ENCODE measurements at places on chromosomes 6 and 20. TPM values are rescaled to one million over a fixed set of nuclear protein-coding genes. Genes with fewer than 3 reads are reported as not detected.

- no peak for DNase-seq
- peaks cover 2% of the 10 kb centered on the region for H3K27me3 ChIP-seq
- H3K4me1 ChIP-seq, result peaks cover 5% of the 10 kb centered on the region
- no peaks in the 10 kb centered on the region for H3K36me3 ChIP-seq
- H3K27ac ChIP-seq, result no peak overlapping the region
- no peak overlapping the region for H3K4me3 ChIP-seq
Measured at GRCh38 chr6:108798670-108799353, 49.4 kb upstream of the ARMC2 start.

DNA sequence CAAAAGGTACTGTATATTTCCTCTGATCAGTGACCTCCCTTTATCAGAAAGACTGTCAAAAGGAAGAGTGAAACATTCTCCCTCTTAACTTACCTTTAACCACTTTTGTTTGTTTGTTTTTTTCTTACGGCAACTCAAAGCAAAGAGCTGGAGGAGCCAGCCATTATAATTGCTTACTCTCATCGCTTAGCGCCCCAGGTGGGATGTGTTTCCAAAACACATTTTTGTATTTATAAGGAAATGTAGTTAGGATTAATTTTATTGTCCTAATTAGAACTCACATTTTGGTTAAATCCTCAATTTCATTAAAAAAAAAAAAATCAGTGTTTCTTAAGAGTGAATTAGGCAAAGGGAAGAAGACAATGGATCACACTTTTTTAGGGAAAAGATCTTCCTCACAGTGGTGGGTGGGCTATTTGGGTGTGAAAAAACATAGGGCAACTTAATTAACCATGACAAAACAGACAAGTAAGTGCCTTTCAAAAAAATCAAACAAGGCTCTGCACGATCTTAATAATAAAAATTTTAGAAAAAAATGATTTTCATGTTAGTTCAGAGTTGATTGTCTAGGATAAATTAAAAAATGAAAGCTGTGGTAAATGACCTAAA is 1.2 kb upstream of the PHACTR2 start:
- H3K36me3 ChIP-seq, result no peaks in the 10 kb centered on the region
- no peak for DNase-seq
- peak overlapping the region; percentile 27 for H3K27ac ChIP-seq
- no peaks in the 10 kb centered on the region for H3K27me3 ChIP-seq

- no peaks in the 10 kb centered on the region for H3K36me3 ChIP-seq
- no peak overlapping the region for H3K27ac ChIP-seq
- no peaks in the 10 kb centered on the region for H3K4me1 ChIP-seq
Measured at GRCh38 chr20:5267092-5267491, 49.7 kb downstream of the PROKR2 start.

Gene EPB41L1
- 13.9 TPM for total RNA-seq

DNA sequence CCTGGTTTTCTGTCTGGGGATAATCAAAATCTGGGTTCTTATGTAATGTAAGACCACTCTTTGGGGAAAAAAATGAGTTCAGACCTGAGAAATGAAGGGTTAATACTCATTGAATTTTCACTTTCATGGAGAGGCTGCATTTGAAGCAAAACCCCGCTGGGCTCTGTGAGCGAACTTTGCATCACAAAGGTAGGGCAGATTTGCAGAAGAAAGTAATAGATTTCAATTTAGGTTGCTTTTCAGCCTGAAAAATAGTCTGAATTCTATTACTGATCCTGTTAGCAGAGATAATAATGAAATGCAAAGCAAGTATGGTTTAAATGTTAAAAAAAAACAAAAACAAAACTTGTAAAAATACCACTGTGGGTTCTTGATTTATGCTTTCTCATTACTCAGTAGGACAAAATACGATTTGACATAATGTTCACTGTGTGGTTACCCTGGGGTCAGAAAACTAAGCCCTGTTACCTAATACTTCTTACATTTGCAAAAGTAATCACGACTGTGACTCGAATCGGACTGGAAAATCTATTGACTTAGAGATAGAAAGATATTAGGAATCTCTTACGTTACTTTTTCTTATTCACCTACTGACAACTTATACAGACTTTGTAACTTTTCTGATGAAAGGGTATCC is 72.2 kb downstream of the UST start:
- no peak overlapping the region for H3K27ac ChIP-seq
- H3K36me3 ChIP-seq, result no peaks in the 10 kb centered on the region
- H3K4me3 ChIP-seq, result no peak overlapping the region
- DNase-seq, result no peak
- H3K27me3 ChIP-seq, result no peaks in the 10 kb centered on the region

Gene VIP
- total RNA-seq, result not detected

Gene ANGPT4
- total RNA-seq, result not detected

Gene NFATC2
- 0.28 TPM for total RNA-seq

Gene ADGRG6
- 22.5 TPM for total RNA-seq

DNA sequence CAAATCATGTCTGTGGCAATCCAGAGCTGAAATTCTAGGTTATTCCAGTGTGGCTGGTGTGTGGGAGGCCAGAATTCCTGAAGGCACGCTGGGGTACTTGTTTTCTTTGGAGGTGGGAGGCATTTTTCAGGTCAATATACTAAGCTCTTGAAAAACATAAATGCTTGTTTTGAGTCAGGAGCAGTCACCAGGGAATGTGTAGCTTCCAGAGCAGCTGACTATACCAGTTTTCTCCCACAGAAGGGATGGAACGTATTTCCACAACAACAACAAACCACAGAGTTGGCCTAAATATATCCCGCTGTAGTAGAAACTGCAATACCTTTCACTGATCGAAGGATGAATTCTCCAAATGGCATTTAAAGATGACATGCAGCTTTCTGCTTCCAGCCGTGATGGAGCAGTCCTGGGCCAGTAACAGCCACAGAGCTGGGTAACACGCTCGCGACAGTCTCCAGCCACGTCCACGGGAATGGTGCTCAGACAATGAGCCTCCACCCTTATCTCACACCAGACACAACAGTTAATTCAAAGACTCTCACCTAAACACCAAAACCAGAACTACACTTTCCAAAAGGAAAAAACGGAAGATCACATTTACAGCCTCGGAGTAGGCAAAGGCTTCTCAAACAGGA is 23.2 kb downstream of the CHRNA4 start:
- H3K27ac ChIP-seq, result no peak overlapping the region
- no peak for DNase-seq
- no peak overlapping the region for H3K4me3 ChIP-seq
- no peaks in the 10 kb centered on the region for H3K4me1 ChIP-seq

Gene HS3ST5
- not detected for total RNA-seq

GRCh38 chr20:19073584-19074218 is 138.7 kb upstream of the SLC24A3 start:
- DNase-seq, result no peak
- no peak overlapping the region for H3K4me3 ChIP-seq
- no peaks in the 10 kb centered on the region for H3K27me3 ChIP-seq
- no peak overlapping the region for H3K27ac ChIP-seq

- DNase-seq, result no peak
- no peaks in the 10 kb centered on the region for H3K36me3 ChIP-seq
- no peak overlapping the region for H3K27ac ChIP-seq
- no peak overlapping the region for H3K4me3 ChIP-seq
- peaks cover 28% of the 10 kb centered on the region for H3K4me1 ChIP-seq
Measured at GRCh38 chr6:15301179-15302006, 55.5 kb downstream of the JARID2 start.

DNA sequence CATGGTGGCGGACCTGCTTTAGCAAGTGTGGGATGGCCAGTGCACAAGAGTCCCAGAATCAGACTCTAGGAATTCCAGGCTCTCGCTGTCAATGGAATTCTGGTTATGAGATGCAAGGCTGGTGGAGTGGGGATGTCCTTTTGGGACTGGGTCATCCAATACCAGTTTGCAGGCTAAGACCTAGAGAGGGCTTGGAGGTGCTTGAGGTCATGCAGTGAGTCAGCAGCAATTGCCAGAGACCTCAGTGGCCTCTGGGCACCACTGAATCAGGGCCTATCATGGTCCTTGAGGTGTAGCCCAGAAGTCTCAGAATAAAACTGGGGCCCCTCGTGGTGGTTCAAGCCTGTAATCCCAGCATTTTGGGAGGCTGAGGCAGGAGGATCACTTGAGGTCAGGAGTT is 1.4 kb upstream of the SCRT2 start:
- H3K27ac ChIP-seq, result no peak overlapping the region
- peaks cover 54% of the 10 kb centered on the region for H3K27me3 ChIP-seq
- no peak overlapping the region for H3K4me3 ChIP-seq
- no peak for DNase-seq

- no peak overlapping the region for H3K27ac ChIP-seq
- no peaks in the 10 kb centered on the region for H3K27me3 ChIP-seq
- H3K4me1 ChIP-seq, result no peaks in the 10 kb centered on the region
- DNase-seq, result no peak
- no peak overlapping the region for H3K4me3 ChIP-seq
- no peaks in the 10 kb centered on the region for H3K36me3 ChIP-seq
Measured at GRCh38 chr6:167512696-167513375, 187.9 kb downstream of the TTLL2 start.

GRCh38 chr20:36850759-36851158 is 25.2 kb upstream of the TLDC2 start:
- H3K27ac ChIP-seq, result no peak overlapping the region
- peaks cover 32% of the 10 kb centered on the region for H3K4me1 ChIP-seq
- peaks cover 10% of the 10 kb centered on the region for H3K36me3 ChIP-seq
- H3K27me3 ChIP-seq, result no peaks in the 10 kb centered on the region

GRCh38 chr20:57316795-57317201 is 12.8 kb upstream of the SPO11 start:
- no peaks in the 10 kb centered on the region for H3K27me3 ChIP-seq
- DNase-seq, result no peak
- no peaks in the 10 kb centered on the region for H3K4me1 ChIP-seq
- H3K27ac ChIP-seq, result no peak overlapping the region

GRCh38 chr20:44941120-44941691 is 19.0 kb downstream of the TOMM34 start:
- H3K4me1 ChIP-seq, result no peaks in the 10 kb centered on the region
- peaks cover 48% of the 10 kb centered on the region for H3K36me3 ChIP-seq
- H3K27me3 ChIP-seq, result no peaks in the 10 kb centered on the region
- H3K27ac ChIP-seq, result no peak overlapping the region

GRCh38 chr6:83096791-83097190 is 29.3 kb downstream of the DOP1A start:
- no peaks in the 10 kb centered on the region for H3K27me3 ChIP-seq
- peak; percentile 32 for DNase-seq
- no peaks in the 10 kb centered on the region for H3K4me1 ChIP-seq
- no peak overlapping the region for H3K27ac ChIP-seq
- no peaks in the 10 kb centered on the region for H3K36me3 ChIP-seq

GRCh38 chr20:4366076-4366475 is 350.7 kb upstream of the RNF24 start:
- H3K36me3 ChIP-seq, result no peaks in the 10 kb centered on the region
- H3K27me3 ChIP-seq, result peaks cover 2% of the 10 kb centered on the region
- H3K4me1 ChIP-seq, result no peaks in the 10 kb centered on the region
- no peak overlapping the region for H3K27ac ChIP-seq
- DNase-seq, result no peak
- no peak overlapping the region for H3K4me3 ChIP-seq

Gene CDK5RAP1
- 28.1 TPM for total RNA-seq

- no peaks in the 10 kb centered on the region for H3K27me3 ChIP-seq
- H3K27ac ChIP-seq, result no peak overlapping the region
- H3K4me3 ChIP-seq, result no peak overlapping the region
- DNase-seq, result peak; percentile 63
Measured at GRCh38 chr20:22339091-22339881, 245.1 kb downstream of the FOXA2 start.

DNA sequence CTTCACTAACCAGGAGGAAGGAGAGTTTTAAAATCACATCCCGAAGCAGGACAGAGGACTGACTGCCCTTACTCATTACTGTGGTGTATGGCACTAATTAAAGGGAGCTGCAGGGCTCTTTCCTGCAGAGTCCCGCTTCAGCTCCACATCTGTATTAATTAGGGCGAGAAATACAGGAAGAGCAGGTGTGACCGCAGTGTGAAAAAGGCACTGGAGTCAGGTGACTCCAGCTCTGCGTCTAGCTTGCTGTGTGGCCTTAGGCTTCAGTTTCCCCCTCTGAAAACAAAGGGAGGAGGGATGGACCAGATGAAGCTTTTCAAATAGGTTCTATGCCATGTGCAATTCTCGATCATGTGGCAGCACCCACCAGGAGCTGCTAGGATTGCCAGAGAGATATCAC is 34.0 kb downstream of the KIAA1755 start:
- no peaks in the 10 kb centered on the region for H3K27me3 ChIP-seq
- no peak overlapping the region for H3K27ac ChIP-seq
- DNase-seq, result no peak
- H3K4me1 ChIP-seq, result peaks cover 4% of the 10 kb centered on the region
- H3K36me3 ChIP-seq, result no peaks in the 10 kb centered on the region

- H3K4me1 ChIP-seq, result peaks cover 35% of the 10 kb centered on the region
- H3K27ac ChIP-seq, result no peak overlapping the region
- H3K4me3 ChIP-seq, result no peak overlapping the region
- no peaks in the 10 kb centered on the region for H3K27me3 ChIP-seq
- peak; percentile 75 for DNase-seq
Measured at GRCh38 chr6:85417336-85417735, 32.5 kb upstream of the NT5E start.

Gene SUMO4
- 2.2 TPM for total RNA-seq

- no peaks in the 10 kb centered on the region for H3K36me3 ChIP-seq
- H3K4me1 ChIP-seq, result no peaks in the 10 kb centered on the region
- DNase-seq, result no peak
- H3K4me3 ChIP-seq, result no peak overlapping the region
- no peaks in the 10 kb centered on the region for H3K27me3 ChIP-seq
Measured at GRCh38 chr6:107333491-107333890, 125.9 kb downstream of the PDSS2 start.

Gene TNF
- total RNA-seq, result not detected

DNA sequence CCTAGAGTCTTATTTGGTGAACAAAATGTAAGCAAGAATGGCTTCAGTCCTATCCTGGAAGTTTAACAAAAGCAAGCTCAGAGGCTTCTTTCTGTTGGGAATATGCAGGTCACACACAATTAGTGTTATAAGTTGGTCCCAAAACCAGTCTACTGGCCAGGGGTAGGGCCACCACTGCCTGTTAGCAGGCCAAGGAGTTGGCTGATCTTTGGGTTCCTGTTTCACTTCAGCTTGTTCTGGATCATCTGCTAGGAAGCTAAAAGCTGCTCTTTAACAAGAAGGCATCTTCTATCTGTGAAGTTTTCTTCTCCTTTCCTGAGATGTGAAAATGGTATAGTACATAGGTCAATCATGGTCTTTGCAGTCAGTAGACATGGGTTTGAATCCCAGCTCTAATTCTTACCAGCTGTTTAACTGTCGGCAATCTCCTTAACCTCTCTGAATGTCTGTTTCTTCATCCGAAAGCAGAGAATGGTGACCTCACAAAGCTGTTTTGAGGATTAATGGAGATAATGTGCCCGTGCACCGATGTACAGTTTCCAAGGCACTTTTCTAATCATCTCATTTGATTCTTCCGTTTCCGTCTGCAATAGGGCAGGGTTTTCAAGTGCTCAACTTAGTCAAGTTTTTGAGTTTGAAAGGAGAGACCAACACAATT is 271.2 kb upstream of the TAB2 start:
- no peak overlapping the region for H3K27ac ChIP-seq
- no peaks in the 10 kb centered on the region for H3K27me3 ChIP-seq
- H3K4me3 ChIP-seq, result no peak overlapping the region
- no peaks in the 10 kb centered on the region for H3K36me3 ChIP-seq
- H3K4me1 ChIP-seq, result peaks cover 4% of the 10 kb centered on the region

Gene ZFP57
- not detected for total RNA-seq
